CD4-positive, alpha-beta T cell (primary cell): ENCODE measurements at places on chromosomes 12 and 14. TPM values are rescaled to one million over a fixed set of nuclear protein-coding genes. Genes with fewer than 3 reads are reported as not detected.

CISTR gene
- not detected for total RNA-seq

WDHD1 gene
- total RNA-seq: 1.8 TPM

GRCh38 chr14:61452452-61452851 lies 131.1 kb downstream of the PRKCH start:
- no peak for DNase-seq

GUCY2C gene
- not detected for total RNA-seq

GRCh38 chr14:37969511-37969979 lies 238.2 kb upstream of the SSTR1 start:
- DNase-seq: no peak

- no peak for DNase-seq
Observed at GRCh38 chr14:47678993-47679392, 3.6 kb upstream of the MDGA2 start.

DNA sequence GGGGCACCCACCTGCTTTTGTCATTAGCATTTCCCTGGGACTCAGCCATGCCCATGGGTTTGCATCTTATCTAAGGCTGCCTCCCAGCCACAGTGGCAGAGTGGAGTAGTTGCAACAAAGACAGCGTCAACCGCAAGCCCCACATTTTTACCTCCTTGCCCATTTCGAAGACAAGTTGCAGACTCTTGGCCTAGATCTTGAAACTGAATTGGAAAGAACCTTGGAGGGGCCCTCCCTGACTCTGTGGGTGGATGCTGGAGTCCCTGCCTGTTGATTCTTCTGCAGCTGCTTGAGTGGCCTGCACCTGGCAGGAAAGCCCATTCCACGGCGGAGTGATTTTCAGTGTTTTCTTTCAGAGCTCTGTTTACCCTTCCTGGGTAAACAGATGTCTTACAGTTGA lies 309.0 kb downstream of the VRK1 start:
- no peak for DNase-seq

GRCh38 chr12:130116791-130117190 lies 45.5 kb upstream of the FZD10 start:
- no peak for DNase-seq

DNA sequence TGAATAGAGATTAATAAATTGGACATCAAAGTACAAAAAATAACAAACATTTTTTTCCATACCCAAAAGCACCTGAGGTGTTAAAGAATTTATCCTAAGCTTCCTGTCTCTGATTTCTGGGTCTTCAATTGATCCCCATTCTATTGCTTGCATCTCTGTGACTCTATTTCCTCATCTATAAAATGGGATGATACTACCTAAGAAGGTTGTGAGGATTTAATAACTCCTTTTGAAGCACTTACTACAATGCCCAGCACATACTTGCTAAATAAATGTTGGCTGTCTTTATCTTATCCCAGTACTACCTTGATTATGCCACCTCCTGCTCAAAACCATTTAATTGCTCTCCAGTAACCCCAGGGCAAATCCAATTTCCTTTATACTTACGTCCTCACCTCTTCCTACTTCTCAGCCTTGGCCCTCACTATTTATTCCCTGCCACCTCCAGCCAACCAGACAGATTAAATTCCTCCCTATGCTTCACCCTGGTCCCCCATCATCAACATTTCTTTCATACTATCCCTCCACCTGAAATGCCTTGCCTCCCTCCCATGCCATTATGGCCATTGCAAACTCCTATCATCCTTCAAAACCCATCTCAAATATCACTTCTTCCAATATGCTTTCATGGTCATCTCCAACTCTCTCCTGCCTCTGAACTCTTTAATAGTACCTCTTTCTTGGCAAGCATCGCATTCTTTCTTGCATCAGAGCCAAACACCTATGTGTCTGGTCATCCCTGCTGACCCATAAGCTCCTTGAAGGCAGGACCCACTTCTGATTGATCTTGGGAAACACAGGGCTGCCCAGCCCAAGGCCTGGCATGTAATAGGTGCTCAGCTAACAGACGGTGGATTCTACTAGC lies 7.9 kb upstream of the ASIC1 start:
- DNase-seq: no peak

RFX4 gene
- total RNA-seq: not detected

CD4 gene
- total RNA-seq: 136 TPM

DNA sequence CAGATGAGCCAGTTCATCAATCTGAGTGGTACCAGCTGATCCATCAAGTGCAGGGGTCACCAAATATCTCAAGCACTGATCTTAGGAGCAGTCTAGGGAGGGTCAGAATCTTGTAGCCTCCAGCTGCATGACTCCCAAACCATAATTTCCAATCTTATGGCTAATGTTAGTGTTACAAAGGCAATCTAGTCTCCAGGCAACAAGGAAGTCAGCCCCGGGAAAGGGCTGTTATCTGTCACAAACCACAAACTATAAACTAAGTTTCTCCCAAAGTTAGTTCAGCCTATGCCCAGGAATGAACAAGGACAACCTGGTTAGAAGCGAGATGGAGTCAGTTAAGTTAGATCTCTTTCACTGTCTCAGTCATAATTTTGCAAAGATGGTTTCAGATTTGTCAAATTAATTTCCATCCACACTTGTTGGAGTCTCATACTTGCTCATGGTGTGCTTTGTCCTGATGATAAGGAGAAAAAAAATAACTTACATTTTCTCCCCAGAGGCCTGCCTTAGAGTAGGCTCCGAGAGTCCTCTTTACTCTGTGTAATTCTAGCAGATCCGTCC lies 3.9 kb upstream of the ABHD4 start:
- DNase-seq: no peak

- no peak for DNase-seq
Observed at GRCh38 chr14:37181441-37181840, 9.0 kb upstream of the SLC25A21 start.

DNA sequence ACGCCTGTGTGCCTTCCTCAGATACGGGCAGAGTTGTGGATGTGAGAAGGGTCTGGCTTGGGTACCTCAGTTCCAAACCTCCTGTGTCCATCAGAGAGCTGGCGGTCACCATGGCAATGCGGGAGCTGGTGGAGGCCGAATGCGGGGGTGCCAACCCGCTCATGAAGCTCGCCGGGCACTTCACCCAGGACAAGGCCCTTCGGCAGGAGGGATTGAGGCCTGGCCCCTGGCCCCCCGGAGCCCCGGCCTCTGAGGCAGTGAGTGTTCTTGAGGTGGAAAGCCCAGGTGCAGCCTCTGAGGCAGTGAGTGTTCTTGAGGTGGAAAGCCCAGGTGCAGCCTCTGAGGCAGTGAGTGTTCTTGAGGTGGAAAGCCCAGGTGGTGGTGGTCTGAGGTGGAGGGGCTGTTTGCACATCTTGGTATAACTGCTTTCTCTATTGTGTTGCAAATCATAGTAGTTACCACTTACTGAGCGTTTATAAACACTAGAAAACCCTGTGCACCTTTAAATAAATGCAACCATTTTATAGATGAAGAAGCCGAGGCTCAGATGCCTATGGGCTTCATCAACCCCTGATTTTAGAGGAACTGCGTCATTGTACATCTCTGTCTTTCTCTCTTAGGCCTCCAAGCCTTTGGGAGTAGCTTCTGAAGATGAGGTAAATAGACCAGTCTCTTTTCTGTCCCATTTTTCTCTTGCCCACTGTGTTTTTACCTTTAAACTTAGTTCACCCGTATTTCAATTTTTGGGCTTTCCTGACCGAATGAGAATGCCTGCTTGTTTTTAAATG lies 976 bp downstream of the PEX5 start:
- no peak for DNase-seq

DNA sequence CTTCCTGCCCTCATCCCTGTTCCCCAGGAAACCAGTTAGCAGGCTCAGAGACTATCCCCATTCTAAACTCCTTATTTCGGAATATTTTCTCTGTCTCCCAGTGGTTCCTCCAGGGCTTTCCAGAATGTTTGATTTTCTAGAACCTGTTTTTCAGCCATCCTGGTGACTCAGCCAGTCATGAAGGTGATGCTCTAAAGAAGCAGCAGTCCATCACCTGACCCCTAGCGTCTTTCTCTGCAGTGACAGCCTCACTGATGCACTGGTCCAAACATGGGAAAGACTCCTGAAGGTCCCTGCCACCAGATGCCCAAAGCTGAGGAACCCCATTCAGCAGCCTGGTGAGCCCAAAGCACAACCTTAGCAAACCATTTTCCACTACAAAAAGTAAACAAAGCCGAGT lies 212.6 kb downstream of the PHETA1 start:
- no peak for DNase-seq

GRCh38 chr12:65879878-65880277 lies 55.6 kb downstream of the HMGA2 start:
- no peak for DNase-seq

- no peak for DNase-seq
Observed at GRCh38 chr12:67772267-67773169, 124.0 kb downstream of the DYRK2 start.

GRCh38 chr12:120249875-120250795 lies 15.4 kb downstream of the PXN start:
- peak; percentile 50 for DNase-seq

KRT4 gene
- not detected for total RNA-seq

GRCh38 chr12:74476234-74476633 lies 61.4 kb upstream of the ATXN7L3B start:
- no peak for DNase-seq

DNA sequence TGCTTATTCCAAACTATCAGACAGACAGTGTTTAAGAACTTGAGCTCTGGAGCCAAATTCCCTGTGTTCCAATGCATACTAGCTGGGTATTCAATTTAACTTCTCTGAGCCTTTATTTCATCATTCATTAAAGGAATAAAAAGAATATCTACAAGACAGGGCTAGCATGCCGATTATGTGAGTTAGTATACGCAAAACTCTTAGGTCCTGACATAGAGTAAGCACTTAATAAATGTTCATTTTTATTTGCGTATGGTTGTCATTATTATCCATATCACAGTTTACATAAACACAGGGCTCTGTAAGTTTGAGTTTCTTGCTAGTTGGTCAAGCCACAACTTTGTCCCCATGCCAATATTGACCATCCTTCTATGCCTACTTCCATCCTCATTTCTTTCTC lies 161.5 kb downstream of the NUAK1 start:
- no peak for DNase-seq

GRCh38 chr12:105261010-105261409 lies 25.0 kb upstream of the APPL2 start:
- DNase-seq: no peak

GRCh38 chr14:33323979-33324378 lies 385.3 kb downstream of the NPAS3 start:
- no peak for DNase-seq

DNA sequence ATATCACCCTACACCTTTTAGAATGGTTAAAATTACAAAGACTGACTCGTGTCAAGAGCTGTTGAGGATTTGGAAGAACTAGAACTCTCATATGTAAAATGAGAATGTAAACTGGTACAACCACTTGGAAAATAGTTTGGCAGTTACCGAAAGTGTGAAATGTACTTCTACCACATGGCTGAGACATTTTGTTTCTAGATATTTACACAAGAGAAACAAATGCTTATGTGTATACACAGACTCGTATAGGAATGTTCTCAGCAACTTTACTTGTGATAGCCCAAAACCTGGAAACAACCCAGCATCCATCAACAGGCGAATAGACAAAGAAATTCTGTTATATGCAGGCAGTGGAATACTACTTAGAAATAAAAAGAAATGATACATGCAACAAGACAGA lies 103.0 kb downstream of the BRMS1L start:
- no peak for DNase-seq

GAS2L3 gene
- total RNA-seq: 0.27 TPM

DNA sequence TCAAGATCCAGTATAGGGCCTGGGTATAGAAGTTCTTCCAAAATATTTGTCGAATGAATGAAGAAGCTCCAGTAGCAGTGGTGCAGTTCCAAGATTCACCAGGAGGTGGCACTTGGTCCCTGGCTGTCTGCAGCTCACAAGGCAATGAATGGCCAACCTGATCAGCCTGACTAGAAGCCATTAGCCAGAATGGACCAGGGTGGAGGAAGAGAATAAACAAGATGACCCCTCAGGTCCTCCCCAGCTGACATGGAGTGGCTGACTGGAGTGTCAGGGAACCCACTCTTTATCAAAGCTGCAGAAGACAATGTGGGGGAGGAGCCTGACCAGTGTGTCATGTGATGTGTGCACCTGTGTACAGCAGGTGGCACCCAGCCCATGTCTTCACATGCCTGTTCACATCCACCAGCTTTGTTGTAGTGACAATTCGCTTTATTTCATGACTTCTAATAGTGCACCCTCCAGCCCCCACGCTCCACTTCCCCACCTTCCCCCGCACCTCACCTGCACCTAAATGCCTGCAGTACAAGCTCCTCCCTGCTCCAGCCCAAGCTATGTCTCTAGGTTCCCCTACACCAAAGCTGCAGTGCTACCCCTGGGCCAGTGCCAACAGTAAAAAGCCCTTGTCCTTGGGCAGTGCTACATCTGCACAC lies 3.0 kb downstream of the LTBP2 start:
- peak; percentile 87 for DNase-seq

RITA1 gene
- 2.9 TPM for total RNA-seq

DNA sequence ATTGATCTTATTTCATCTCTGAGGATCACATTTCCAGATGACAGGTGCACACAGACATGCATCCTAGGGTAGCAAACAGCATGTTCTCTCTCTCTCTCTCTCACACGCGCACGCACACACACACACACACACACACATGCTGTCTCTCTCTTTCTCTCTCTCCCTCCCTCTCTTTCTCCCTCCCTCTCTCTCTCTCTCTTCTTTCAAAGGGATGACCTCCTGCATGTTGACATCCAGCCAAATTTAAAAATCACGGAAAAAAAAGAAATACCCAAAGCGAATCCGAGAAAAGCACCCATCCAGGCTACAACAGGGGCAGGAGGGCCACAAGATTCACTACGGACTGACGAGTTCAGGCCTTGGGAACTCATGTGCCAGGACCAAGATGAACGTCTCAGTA lies 2.3 kb downstream of the KSR2 start:
- DNase-seq: no peak

C12orf60 gene
- 0.22 TPM for total RNA-seq

DNA sequence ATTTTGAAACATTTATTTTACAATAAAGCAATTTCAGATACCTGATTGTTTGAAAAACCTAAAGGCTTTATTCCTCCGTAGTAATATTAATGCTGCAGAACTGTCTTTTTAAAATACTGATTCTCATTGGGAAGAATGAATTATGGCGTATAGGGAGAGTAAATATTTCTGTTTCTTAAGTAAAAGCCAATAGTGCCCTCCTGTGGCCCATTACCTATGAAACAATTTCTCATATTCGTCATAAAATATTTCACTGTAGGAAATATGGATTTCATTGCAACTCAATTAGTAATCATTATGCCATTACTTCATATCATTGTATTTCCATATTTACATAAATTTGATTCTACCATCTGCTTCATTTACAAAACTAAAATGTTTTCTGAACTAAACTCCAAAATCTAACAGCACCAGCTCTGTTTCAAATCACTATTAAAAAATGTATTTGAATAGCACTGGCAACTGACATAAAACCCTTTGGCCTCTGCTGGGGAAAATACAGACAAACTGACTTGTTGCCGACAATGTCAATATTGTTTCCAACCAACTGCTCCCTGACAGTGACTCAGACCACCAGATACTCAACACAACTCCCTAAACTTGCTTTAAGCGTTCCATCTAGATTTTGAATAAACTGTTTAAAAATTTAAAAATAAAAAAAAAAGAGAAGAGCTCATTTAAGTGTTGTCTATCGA lies 290.3 kb downstream of the NAV3 start:
- no peak for DNase-seq
